ENCODE measurements at places on chromosomes 16 and 17.

DNA sequence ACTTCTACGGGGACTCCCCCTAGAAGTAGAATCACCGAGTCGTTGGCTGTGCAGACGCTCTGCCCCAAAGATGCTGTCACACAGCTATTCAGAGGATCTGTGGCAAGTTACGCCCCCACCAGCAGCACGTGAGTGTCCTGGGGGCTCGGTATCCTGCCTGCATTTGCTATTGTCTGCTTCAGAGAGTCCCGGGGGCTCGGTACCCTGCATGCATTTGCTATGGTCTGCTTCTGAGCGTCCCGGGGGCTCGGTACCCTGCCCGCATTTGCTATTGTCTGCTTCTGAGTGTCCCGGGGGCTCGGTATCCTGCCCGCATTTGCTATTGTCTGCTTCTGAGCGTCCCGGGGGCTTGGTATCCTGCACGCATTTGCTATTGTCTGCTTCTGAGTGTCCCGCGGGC, 23.8 kb upstream of the ZNF469 start:
- DNase-seq: no peak

- DNase-seq: no peak
Measured at GRCh38 chr17:31856750-31857149, 2.3 kb downstream of the COPRS start.

DNA sequence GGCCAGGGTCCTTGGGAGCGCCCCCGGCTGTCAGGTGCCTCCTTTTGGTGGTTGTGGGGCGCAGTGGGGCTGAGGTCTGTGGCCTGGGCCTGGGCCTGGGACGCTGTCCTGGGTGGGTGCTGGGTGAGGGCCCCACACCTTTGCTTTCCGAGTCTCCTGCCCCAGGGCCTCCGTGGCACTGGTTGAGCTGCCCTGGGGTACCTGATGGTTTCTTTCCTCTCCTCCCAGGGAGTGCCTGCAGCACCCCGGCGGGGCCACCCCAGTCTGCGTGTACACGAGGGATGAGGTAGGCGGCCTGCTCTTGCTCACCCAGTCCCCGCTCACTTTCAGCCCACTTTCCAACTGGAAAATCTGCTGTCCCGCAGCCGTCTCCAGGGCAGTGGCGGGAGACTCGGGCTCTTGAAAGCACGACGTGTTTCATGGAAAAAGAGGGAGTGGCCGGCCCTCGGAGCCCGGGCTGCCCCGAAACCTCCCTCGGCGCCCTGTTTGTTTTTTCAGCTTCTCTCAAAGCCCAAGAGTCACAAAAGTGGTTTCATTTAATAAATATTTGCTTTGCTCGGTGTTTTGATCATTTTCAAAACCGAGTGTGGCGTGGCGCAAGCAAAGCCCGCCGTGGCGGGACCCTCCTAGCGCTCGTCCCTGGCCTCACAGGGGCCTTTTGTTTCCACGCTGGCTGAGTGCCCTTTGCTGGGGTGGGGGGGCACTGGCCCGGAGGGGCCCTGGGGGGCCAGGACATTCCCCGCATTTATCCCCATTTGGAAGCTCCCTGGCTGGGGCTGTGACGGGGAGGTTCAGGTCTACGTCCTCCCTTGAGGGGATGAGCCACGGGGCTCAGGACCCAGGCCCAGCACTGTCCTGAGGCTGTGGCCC, 17.4 kb downstream of the ASPSCR1 start:
- no peak for DNase-seq

GRCh38 chr17:9924735-9925191, 19.7 kb upstream of the RCVRN start:
- DNase-seq: no peak

GRCh38 chr17:57152967-57153528, 68.0 kb downstream of the AKAP1 start:
- DNase-seq: no peak

DNA sequence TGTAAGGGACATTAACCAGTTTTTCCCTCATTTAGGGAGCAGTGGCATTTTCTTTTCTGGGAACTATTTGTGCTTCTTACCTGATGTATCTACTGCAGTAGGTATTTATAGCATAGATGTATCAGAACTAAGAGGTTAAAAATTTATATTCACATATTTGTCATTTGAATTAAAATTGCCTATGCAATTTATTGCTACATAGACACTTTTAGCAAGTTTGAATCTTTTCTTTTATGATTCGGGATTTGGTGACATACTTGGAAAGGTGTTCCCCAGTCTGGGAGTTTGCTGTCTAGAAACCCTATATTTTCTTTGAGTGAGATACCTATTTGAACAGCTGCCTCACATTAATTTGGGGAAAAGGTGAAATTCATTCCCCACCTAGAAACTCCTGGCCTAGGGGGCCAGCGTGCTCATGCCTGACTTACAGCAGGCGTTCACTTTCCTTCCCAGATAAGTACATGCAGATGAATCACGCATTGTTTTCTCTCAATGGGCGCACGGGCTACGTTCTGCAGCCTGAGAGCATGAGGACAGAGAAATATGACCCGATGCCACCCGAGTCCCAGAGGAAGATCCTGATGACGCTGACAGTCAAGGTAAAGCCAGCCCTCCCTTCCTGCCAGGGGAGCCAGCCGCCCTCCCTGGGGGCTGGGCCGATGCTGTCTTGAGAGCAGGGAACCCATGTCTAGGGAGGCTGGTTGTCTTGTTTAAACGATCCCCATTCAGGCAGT, 73.8 kb downstream of the SDR42E1 start:
- DNase-seq: no peak

GRCh38 chr16:59988591-59988990, 1254.5 kb upstream of the GOT2 start:
- DNase-seq: no peak

GRCh38 chr16:81371106-81371505, 56.3 kb downstream of the GAN start:
- DNase-seq: no peak

GRCh38 chr16:20259541-20259940, 67.8 kb downstream of the GP2 start:
- DNase-seq: no peak

GRCh38 chr16:87086156-87086555, 231.0 kb downstream of the C16orf95 start:
- DNase-seq: no peak

DNA sequence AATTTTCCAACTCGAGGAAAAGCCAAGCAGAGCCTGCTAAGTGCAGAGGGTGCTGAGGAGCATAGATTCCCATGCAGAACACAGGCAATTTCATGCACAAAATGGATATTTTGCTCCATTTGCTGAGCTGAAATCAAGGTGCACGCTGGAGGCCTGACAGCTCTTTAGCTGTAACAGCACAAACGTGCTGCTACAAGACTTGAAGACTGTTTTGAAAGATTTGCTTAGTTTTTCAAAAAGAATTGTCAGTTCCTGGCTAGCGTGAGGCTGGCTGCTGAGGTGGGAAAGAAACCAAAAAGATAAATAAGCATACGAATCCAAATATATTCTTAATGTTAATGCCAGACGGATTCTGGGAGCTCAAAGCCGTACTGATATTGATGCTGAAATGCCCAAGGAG, 309.0 kb upstream of the MAF start:
- DNase-seq: no peak

GRCh38 chr17:336110-337021, 16.2 kb downstream of the RPH3AL start:
- peak; percentile 46 for DNase-seq

- DNase-seq: no peak
Measured at GRCh38 chr16:87948119-87948545, 3.1 kb upstream of the BANP start.

- no peak for DNase-seq
Measured at GRCh38 chr16:29994600-29995323, 655 bp downstream of the HIRIP3 start.

- DNase-seq: no peak
Measured at GRCh38 chr17:43530288-43531081, 15.7 kb downstream of the ETV4 start.

GRCh38 chr17:63538693-63539595, 11.3 kb upstream of the DCAF7 start:
- DNase-seq: no peak

GRCh38 chr17:42109086-42109485, 3.4 kb downstream of the DHX58 start:
- DNase-seq: no peak

DNA sequence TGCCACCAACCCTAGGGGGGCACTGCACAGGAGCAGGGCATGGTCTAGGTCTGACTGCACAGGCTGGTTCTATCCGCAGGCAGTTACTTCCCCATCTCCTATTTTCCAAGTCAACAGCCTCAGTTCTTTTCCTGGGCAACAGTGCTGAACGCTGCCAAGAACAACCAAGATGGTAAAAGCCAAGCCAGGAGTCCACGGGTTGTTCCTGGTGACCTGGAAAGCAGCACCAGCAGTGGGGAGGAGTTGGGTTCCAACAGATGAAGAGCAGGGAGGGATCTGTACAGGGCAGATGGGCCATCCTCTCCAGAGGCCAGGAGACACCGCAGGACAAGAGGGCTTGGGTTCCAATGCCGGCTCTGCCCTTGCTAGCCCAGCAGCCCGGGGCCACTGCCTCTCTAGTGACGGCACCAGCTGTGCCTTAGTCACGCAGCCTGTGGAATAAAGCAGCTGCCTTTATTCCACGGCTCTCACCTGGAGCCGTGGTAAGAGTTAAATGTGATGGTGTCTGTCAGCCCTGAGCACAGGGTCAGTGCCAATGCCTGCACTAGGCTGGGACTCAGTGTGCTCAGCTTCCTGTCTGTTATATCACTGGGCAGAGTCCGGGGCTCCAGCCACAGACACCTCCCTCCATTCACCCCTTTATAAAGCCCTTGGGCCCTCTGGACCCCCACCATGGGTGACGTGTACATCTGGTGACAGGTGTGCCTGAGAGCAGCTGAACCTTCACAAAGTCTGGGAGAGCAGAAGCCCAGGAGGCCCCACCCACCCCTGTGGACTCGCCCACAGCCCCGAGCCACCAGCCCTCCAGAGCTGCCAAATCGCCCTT, 44.9 kb downstream of the MARF1 start:
- no peak for DNase-seq
